ENCODE measurements at places on chromosomes 4 and X.
A peak's percentile ranks its signal among the peaks of the same experiment; 100 is the strongest.

DNA sequence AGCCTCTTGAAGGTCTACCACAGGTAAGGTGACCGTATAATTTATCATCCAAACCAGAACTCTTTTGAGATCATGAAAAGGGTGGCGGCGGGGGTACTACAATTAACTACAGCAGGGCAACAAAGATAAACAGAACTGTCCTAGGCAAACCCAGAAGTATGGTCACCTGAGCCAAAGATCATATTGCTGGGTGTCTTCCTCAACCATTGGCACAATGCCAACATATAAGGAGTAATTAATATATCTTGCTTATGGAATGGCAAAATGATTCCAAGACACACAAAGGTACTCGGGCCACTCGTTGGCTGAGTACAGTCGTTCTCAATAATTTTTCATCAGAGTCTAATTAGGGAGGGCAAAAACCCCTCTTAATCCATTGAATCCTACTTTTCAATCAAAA, 273.3 kb downstream of the QDPR start:
- no peak for DNase-seq

DNA sequence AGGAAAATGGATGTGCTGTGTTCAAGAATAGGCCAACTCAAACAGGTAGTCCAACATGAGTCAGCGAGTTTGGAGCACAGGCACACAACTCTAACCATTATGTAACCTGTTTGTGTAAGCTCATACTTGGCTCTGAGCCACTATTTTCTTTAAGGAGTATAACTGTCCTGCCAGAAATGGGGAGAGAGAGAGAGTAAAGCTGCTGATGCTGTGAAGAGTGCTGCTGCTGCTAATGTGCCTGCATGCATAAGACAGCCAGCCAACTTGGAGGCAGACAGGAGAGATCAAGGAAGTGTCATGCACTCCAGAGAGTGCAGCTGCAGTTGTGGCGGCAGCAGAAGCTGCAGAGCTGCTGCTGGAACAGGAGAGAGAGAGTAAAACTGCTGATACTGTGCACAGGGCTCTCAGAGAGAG, 11.7 kb upstream of the STATH start:
- DNase-seq = no peak

DNA sequence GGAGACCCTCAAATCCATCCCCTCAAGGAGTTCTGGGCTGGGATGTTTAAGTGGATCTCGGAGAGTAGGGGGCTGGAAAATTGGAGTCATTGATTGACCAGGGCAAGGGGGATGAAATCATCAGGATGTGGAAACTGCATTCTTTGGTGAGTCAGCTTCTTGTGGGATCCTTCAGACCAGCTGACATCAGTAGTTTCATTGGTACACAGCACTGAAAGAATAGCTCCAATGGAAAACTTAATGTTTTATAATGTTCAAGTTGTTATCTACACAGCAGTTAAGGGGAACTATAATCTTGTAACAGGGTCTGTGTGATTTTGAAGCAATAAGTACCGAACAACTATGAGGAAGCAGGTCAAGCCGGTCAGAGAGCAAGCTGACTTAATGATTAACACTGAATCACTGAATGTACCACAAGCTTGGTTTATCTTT, 506.1 kb downstream of the RPA4 start:
- DNase-seq = no peak

- DNase-seq = no peak
Measured at GRCh38 chrX:12741416-12741815, 49.8 kb upstream of the PRPS2 start.

GRCh38 chrX:108177351-108178142, 86.0 kb downstream of the ATG4A start:
- no peak for DNase-seq

GRCh38 chrX:137031517-137032340, 2.1 kb downstream of the GPR101 start:
- DNase-seq = peak; percentile 70

GRCh38 chrX:20265726-20266681, 705 bp downstream of the RPS6KA3 start:
- DNase-seq = peak; percentile 33

DNA sequence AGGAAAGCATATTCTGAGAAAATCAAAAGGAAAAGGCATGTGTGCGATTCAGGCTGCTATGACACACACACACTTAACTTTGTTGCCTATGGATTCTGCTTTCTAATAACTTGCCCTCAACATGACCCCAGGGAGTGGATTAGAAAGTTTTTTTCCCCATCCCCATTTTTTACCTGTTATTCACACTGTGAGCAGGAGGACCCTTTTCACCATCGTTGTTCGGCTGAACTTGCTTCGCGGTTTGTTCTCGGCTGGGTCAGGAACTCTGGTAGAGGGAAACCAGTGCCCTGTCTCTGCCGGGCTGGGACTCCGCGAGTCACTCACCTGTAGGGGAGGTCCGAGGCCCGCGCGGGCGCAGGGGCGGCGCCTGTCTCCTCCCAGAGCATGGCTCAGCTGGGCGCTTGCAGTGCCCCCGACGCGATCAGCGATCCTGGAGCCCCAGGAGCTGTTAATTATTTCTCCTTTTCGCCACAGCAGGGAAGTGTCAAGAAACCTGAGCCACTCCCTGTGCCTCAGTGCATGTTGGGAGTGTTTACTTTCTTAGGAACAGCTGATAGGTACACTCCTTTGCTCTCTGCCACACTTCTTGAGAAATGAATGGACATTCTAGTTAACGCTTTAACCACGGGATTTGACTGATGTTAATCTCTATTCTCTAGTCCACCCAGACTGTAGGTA, at the start of gene RASSF6:
Gene RASSF6, minus strand, starts transcription at position 322 of the 678 bp plus-strand sequence. CDS start 8,641 bp downstream, outside the sequence.
- DNase-seq = peak; percentile 24

GRCh38 chrX:110046971-110047370, 44.1 kb downstream of the TMEM164 start:
- no peak for DNase-seq

DNA sequence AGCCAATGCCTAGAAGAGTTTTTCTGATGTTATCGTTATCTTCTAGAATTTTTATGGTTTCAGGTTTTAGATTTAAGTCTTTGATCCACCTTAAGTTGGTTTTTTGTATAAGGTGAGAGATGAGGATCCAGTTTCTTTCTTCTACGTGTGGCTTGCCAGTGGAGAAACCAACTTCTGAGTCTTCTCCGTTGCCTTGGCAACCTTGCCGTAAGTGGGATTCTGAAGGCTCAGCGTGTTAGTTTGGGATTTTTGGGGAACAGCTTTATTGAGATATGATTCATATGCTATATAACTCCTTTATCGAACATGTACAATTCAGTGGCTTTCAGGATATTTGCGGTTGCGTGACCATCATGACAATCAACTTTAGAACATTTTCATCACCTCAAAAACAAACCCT, 17.7 kb downstream of the SMS start:
- DNase-seq = no peak

- no peak for DNase-seq
Measured at GRCh38 chr4:55868581-55869090, 15.2 kb downstream of the EXOC1 start.

DNA sequence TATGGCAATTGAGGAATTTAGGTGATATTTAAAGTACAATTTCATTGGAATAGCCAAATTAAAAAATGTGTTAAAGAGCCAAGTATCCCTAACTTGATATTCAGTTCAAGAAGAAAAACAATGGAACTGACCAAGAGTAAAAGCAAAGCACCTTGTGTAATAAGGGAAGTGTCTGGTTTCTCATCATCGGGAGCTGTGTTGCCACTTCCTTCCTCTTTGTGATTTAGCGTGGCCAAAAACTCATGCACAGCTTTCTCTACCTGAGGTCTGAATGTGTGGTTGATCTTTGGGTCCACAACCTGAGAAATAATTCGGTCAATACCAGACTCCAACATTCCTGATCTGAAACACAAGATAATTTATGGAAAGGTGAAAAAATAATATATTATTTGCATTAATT, 12.4 kb downstream of the BOD1L1 start:
- DNase-seq = peak; percentile 21

GRCh38 chr4:7745301-7745885, 194.3 kb downstream of the AFAP1 start:
- no peak for DNase-seq

DNA sequence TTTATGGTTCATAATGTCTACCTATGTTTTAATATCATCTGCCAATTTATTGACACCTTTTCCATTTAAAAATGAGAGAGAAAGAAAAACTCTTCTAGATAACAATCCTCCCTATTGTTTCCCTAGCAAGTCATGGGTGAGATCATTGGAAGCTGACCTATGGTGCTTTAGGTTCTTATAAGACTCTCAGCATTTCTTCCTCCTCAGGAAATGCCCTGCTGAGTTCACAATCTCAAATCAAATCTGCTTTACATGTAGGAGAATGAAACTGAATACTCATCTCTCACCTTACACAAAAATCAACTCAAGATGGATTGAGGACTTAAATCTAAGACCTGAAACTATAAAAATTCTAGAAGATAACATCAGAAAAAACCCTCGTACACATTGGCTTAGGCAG, 267.4 kb downstream of the RAPGEF2 start:
- no peak for DNase-seq

GRCh38 chrX:123155327-123155726, 28.8 kb upstream of the GRIA3 start:
- no peak for DNase-seq

DNA sequence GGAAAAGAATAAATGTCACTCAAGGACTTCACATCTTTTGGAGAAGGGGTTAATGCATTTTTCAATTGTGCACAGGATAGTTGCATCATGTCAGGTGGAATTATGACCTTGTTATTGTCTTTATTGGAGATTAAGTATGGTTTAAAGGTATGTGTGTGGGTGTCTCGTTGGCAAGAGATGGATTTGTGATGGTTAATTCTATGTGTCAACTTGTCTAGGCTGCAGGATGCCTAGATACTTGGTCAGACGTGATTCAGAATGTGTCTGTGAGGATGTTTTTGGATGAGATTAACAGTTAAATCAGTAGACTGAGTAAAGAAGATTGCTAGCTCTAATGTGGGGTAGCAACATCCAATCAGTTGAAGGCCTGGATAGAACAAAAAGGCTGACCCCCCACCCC, 42.2 kb upstream of the HSD17B10 start:
- DNase-seq = no peak

DNA sequence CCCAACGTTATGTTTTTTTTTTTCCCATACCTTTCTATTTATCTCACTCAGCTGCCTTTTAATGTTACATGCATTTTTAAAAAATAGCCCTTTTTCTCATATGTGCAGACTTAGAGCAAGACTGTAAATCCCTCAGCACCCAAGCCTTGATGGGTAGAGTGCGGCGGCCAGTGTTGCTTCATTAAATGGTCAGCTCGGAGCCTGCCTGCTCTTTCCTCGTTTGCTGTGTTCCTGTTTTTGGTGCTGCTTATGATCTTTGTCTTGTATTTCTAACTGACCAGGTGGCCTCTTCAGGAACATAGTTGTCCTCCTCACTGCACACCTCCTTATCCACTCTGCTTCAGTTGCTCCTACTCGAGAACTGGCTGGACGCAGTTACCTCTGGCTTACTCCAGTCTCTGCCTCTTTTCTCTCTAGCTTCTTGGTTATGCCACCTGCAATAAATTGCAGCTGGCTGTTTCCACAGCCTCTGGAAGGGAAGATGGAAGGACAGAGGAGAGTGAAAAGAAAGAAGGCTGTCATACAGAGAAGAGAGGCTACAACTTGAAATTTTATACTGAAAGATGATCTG, 10.7 kb downstream of the RBPJ start:
- DNase-seq = no peak

DNA sequence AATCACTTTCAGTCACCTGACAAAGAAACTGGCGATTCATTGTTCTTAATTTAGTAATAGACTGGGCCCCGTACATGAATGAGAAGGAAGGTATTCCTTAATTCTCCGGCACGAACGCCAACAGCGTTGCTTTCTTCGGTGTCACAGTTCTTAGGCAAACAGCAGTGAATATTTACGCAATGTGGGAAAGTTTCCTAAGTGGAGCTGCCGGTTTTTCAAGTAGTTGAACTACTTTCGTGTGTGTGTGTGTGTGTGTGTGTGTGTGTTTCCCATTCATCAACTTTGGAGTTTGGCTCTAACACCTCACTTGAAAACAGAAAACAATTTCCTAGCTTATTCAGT, 651 bp downstream of the NXT2 start:
- DNase-seq = no peak

DNA sequence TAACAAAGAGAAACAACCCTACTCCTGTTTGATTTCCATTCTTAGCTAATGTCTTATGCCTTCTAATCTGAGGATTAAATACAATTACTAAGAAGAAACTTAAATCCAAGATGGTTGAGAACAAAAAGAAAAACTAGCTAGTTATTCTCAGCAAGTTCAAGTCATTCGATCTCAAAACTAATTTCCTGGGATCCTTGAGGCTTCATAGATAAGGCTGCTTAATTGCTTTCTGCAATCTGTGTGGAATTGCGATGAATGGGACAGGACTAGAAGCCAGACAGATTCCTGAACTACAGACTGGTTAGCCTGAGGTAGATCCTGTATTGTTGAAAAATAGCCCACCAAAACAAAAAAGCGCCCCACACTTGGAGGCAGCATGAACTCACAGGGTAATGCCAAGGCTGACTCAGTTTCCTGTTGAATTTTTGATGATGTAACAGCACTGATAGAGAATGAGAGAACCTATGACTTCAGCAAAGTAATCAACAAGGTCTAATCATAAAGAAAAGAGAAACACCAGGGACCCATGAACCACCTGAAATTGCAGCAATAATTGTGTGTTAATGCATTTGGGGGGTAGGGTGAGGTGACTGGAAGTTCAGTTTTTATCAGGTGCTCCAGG, 33.9 kb downstream of the KLHL15 start:
- no peak for DNase-seq

DNA sequence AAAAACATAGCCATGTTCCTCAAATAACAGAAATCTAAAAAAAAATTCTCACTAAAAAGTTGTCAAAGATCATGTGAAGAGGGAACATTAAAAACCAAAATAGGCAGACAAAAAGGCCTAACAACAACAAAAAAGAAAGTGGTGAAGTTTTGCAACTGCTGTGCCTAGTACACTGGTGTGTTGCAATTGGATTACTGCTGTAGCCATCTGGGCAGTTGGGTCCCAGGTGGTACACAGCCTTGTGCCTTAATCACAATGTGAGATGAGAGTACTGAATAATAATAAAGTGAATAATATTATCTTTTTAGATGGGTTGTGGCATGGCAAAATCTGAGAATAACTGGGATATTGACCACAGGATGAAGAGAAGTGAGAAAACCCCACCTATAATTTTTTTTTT, 12.0 kb downstream of the C4orf54 start:
- DNase-seq = no peak

GRCh38 chrX:113793563-113793962, 790.3 kb upstream of the HTR2C start:
- no peak for DNase-seq

- no peak for DNase-seq
Measured at GRCh38 chr4:33316033-33316432, 2595.9 kb downstream of the PCDH7 start.
